ENCODE measurements at places on chromosomes 4 and X.
A peak's percentile ranks its signal among the peaks of the same experiment; 100 is the strongest.

DNA sequence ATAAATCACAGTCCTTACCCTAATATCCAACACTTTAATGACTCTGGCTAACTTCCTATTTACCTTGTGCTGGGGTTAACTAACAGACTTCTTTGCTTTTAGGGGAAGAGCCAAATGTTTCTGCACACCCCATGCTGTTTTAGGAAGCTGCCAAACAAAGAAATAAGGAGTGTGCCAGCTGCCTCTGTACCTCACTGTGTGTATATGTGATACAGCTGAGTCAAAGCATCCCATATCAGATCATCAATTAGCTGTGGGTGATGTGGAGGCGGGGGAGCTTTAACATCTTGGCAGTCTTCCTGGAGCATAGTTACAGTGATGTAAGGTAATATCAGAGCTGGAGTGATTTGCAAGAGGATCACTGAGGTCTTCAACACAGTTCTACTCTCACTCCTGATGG is 95.4 kb downstream of the COL25A1 start:
- no peak for DNase-seq

DNA sequence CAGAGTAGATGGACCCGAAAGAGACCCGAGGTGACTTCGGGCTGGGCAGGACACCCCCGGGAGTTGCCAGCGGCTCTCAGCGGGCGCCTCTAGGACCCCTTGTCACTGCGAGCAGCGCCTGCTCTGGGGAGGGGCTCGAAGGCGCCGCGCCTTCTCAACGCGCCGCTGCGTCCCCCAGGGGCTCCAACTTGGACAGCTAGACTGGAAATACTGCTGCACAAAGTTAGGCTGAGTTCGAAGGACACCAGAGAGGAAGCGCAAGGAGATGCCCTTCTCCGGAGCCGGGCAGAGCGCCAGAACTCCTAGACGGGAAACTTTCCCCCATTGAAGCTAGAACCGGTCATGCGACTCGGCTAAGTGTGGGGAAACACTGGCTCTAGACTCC is 493 bp upstream of the KCNIP4 start:
- DNase-seq = peak; percentile 3

DNA sequence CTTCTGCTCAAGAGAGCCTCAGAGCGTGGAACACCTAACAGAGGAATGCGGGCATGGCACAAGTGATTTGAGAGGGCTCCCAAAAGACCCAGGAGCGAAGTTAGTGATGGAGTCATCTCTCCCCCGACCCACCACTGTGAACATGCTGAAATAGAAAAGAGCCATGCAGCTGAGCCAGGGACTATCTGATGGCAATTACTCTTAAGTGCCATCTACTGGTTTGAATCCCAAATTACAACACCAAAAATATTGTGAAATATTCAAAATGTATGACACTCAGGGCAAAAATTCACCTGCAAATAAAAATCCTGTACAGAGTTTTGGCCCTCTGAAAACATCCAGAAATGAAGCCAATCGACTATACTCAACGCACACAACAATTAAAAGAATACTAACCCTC is 2038.9 kb upstream of the ADGRL3 start:
- no peak for DNase-seq

GRCh38 chr4:20028645-20029044 is 223.1 kb upstream of the SLIT2 start:
- DNase-seq = no peak

- DNase-seq = peak; percentile 68
These were observed at the start of gene TSPAN7 for GRCh38 chrX:38561126-38561868. Gene TSPAN7, plus strand, starts transcription at chrX:38561542. Its CDS starts 5 bp downstream, at chrX:38561547.

GRCh38 chrX:153517423-153517822 is at the start of gene ATP2B3:
Gene ATP2B3, plus strand, starts transcription at chrX:153517642. Its CDS starts 18,606 bp downstream, at chrX:153536248.
- DNase-seq = no peak

DNA sequence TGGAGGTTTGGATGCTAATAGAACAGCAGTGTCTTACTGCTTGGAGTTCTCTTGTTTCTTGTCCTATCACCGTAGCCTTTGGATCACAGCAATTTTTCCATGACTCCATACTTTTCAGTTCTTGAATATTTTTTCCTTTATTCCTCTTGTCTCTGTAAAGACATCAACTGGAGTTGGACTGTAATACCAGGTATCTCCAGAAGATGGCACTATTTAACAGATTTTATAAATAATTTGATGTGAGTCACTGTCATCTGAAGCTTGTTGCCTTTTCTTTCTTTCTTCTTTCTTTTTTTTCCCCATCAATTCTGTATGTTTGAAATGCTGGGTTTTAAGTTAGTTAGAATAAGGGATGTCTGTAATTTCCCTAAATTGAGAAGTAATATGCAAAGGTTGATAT is 24.1 kb downstream of the HPRT1 start:
- DNase-seq = no peak

DNA sequence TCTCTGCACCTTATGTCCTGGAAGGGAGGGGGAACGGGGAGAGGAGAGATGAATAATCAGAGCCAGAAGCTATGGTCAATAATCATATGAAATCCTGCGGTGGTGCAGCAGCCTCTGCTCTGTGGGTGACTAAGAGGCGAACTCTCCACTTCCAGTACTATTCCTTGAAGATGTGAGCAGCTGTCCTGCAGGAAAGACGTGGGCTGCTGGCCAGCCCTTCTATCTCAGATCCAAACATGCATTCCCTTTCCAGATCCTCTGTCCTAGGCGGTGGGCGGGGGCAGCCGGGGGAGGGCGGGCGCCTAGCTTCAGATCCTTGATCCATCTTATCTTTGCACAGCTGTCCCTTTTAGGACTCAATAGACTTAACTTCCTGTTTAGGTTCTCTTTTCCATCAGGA is 34.5 kb downstream of the SPINK2 start:
- no peak for DNase-seq

GRCh38 chr4:116531870-116532269 is 553.5 kb downstream of the TRAM1L1 start:
- no peak for DNase-seq

GRCh38 chr4:30536231-30536630 is 183.9 kb upstream of the PCDH7 start:
- DNase-seq = no peak

DNA sequence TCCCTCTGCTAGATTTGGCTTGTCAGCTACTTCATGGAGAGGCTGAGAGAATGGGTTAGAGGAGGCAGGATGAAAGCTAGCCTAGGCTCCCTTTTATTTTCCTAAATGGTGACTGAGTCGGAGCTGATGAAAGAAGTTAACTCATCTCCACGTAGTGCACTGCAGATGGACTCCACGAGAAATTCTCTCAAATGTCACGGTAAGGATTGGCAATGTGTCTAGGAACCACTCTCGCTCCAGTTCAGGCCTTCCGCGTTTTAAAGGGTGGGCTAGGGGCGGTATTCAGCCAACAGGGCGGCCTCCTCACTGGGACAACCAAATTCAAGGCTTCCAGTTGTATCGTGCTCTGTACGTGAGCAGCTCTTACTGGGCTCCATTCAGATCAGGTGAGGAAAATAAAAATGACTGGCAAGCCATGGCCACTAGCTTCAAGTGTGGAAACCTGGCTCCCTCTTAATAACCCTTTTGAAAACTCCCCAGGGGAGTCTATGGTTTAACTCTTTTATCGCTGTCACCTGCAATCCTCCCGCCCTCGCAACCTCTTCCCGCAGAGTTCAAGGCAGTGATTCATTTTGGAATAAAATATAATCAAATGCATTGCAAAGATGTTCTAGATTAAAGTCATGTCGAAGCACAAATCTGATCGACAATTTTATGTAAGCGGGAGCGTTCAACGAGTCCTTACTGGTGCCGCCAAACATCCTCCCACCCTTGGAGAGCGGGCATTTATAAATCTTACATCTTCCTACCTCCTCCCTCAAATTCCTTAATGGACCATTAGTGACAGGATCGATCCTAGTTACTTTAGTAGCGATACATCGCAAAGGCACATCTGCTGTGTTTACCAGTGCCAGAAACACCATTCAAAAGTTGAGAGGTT is 1.2 kb downstream of the SPOCK3 start:
- DNase-seq = peak; percentile 19

- DNase-seq = no peak
These were observed 738 bp upstream of the HPF1 start for GRCh38 chr4:169758401-169758962.

DNA sequence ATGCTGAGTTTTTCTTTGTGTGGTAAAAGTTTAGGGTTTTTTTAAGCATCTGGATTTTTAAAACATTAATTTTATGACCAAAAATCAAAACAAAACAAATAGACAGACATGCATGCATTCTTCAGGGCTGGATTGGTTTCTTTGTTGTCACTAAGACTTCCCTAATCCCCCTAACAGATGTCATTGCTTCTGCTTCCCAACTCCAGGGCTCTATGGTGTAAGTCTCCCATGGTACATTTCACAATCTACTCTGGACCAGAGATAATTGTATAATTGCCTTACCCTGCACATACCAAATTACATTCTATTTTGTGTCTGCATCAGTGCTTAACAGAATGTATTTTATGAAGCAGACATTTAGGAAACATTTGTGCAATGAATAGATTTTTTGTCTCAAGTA is 529.1 kb upstream of the SMIM31 start:
- no peak for DNase-seq

DNA sequence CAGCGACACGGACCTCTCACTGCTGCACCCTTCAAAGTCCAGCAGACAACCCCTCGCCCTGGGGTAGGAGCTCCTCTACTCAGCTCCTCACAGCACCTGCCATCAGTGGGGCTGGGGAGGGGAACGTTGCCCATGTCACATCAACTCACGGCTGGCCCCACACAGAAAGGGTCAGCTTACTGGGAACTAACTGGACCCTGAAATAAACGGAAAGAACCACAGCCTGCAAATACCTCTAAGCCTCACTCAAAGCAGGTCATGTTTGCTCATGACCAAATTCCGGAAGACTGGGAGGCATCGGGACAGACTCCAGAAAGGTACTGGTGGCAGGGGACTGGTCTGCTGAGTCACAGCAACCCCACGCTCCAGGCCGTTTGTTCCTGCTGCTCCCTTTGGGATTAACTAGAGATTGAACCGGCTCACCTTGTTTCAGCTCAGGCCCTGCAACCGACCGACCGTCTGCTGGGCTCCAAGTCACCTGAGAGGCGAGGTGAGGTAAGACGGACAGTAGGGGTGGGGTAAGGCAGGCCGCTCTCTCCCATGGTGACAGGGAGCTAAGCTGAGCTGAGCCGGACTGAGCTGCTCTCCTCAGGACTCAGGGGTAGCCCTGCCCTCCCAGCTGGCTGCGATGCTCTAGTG is 5.6 kb downstream of the G6PD start:
- no peak for DNase-seq

- DNase-seq = no peak
These were observed 9.6 kb downstream of the UBA6 start for GRCh38 chr4:67691328-67691727.

GRCh38 chr4:186844059-186844681 is 120.5 kb upstream of the FAT1 start:
- no peak for DNase-seq

- no peak for DNase-seq
These were observed 249.2 kb downstream of the TENM3 start for GRCh38 chr4:182492423-182492822.

GRCh38 chr4:185143601-185143969 is 519 bp downstream of the SLC25A4 start:
- DNase-seq = peak; percentile 9

DNA sequence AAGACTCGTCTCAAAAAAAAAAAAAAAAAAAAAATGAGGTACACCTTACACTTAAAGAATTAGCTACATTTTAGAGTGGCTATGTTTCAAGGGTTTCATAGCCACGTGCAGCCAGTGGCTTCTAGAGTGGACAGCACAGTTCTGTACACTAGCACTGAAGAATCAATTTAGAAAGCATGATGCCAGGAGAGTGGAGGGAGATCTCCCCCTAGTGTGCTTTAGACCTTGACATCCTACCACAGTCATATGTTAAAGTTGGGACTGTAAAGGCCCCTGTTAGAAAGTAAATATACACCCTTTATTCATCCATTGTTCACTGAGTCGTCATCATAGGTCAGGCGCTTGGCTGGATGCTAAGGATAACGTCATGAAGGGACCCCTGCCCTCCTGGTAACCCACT is 179.4 kb downstream of the QDPR start:
- no peak for DNase-seq

DNA sequence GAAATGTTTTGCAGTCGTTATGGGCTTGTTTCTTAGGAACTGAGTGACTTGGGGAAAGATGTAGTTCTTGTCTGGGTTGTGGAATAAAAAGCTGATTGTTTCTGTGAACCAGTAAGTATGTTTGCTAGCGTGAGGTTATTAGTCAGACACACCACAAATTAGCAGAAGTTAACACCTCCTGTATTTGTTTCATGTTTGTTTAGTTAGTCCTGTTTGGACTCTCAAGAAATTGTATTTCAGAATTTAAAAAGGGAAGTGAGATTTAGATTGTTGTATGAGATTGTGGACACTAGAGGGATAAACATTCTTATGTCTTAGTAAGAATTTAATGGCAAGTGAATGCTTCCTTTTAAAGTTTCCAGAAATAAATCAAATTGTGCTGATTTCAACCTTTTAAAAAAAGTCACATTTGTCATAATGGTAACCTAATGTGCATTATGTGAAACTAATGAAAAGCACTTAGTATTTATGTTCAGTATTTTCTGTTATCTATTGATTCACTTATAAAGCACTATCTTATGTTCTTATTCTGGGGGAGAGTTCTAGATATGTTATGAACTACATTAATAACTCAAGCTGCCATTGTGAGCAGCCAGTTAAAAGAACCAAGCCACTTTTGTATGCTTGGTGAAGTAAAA is 25.6 kb downstream of the ATP10D start:
- no peak for DNase-seq

- no peak for DNase-seq
These were observed 353.1 kb upstream of the BOD1L1 start for GRCh38 chr4:13980317-13981310.

- DNase-seq = no peak
These were observed 4.2 kb downstream of the TLR8 start for GRCh38 chrX:12910423-12911121.

GRCh38 chr4:146661367-146661766 is 22.7 kb downstream of the POU4F2 start:
- DNase-seq = no peak

GRCh38 chr4:23814996-23815660 is 74.7 kb downstream of the PPARGC1A start:
- no peak for DNase-seq

DNA sequence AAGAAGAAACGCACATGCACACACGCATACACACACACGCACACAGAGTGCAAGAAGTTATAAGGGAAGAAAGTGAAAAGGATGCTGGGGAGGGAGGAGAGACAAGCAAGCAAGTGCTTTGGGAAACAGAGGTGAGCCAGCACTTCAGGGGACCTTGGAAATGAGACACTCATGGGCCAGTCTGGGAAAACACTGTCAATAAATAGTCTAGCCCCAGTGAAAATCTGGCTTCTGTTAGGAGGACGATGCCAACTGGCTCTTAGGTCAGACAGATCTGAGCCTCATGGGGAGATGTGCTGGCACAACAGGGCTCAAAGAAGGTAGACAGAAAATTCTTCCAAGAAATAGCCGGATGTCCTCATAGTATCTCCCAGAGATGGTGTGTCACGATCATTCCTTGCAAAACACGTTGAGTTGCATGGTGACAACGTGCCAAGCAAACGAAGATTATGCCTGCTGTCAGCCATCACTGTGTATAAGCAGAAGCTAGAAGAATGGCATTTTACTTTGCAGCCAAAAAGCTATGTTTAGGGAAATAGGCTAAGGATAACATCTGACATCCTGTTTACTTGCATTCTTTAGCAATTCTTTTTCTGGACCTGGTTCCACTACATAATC is 557 bp upstream of the ARHGEF6 start:
- DNase-seq = no peak

All from amygdala (tissue), 56 donors.